ENCODE measurements at places on chromosomes 5 and 9. TPM values are rescaled to one million over a fixed set of nuclear protein-coding genes. Genes with fewer than 3 reads are reported as not detected.
A peak's percentile ranks its signal among the peaks of the same experiment; 100 is the strongest.

Gene PCDHGA10
- total RNA-seq: 4.1 TPM

Gene GRIN3A
- total RNA-seq: 0.92 TPM

Gene IFNA13
- not detected for total RNA-seq

Gene PCDHGB1
- 6.7 TPM for total RNA-seq

- peak; percentile 87 for DNase-seq
Observed at GRCh38 chr5:154072414-154073171, 33.8 kb downstream of the MFAP3 start.

- no peak for DNase-seq
Observed at GRCh38 chr5:142589720-142590119, 96.2 kb downstream of the FGF1 start.

DNA sequence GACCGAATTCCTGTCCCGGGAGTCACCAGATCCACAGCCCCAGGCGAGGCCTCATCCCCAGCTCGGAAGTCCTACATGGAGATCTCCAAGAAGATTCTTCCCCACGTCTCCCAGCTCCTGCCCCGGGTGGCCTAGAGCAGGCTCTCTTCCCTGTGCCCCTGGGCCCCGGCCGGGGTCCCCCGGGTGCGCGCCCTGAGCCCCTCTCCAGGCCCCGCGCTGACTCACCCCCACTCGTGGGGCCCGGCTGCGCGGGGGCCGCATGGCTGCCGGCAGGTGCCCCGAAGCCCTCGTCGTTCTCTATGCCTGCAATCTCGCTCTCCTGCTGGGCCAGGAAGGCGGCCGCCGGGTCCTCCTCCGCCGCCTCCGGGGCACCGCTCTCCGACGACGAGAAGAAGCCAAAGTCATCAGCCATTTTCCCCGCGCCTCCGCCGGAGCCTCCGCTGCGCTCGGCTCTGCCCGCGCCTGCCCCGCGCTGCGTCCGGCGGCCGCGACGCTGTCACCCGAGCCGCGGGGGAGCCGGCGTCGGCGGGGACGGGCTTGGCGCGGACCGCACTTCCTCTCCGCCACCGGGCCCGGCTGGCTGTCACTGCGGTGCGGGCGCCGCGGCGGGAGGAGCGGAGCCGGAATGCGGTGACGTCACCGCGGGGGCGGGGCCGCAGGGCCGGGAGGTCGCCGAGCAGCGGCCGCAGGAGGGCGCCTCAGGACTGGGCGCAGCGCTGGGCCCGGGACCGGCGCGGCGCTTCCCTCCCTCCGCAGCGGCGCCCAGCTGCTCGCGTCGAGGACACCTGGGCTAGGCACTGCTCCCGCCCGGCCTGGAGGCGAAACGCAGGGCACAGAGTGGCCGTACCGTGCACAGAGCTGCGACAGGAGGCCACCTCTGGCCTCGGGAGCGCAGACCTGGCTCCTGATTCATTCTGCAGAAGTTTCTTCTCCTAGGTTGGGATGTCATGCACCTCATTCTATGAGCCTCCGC is at the start of gene CLTB:
CLTB (minus strand) TSS at position 588 of the 973 bp plus-strand sequence; CDS start at position 412, 176 bp downstream.
- DNase-seq: peak; percentile 96

- DNase-seq: no peak
Observed at GRCh38 chr5:58875599-58875998, 292.7 kb downstream of the RAB3C start.

- DNase-seq: no peak
Observed at GRCh38 chr9:114081441-114082016, 3.4 kb upstream of the AMBP start.

DNA sequence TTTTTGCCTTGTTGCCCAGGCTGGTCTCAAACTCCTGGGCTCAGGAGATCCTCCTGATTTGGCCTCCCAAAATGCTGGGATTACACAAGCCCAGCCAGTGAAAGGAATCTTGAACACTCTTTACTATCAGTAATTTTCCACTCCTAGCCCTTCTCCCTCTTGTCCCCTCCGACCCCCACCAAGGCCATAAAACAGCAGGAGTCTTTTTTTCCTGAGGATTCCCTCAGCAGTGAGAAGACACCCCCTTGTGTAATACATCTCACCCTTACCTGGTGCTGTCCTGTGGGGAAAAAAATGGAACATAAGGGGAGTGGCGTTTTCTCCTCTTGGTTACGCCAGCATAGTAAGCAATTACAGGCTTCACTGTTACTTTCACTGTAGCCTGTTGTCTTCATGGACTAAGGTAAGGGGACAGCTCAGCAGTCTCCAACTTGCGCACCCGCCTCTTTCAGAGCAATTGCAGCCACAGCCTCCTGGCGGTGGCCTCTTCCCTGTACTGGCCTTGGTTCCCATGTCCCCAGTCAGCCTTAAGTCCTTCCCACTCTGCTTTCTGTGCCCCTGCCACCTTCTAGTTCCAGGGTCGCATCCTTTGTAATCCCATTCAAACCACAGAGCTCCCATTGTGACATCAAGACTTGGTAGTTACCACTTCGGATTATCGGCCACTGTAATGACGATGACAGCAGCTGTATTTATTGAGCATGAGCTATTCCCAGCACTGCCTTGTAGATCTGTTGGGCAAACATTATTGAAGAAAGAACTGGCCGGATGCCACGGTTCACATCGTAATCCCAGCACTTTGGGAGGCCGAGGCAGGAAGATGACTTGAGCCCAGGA is 10.0 kb downstream of the NAIF1 start:
- no peak for DNase-seq

DNA sequence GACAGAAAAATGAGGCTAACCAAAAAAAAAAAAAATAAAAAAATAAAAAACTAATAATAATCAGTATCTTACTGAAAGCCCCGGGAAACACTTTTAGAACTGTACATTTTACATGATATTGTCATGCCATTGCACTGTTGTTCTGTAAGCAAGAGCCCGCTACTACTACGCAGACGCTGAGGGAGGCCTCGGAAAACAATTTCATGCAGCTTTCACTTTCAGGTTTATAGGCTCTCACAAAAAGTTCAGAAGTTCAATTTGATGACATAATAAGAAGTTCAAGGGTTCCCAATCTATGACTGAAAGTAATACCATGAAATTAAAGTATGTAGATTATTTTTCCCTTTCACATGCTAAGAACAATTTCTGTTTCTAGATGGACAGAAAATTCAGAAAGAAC is 318.3 kb upstream of the ITGA1 start:
- DNase-seq: no peak

GRCh38 chr5:73176250-73176649 is 3.3 kb downstream of the TMEM174 start:
- no peak for DNase-seq

DNA sequence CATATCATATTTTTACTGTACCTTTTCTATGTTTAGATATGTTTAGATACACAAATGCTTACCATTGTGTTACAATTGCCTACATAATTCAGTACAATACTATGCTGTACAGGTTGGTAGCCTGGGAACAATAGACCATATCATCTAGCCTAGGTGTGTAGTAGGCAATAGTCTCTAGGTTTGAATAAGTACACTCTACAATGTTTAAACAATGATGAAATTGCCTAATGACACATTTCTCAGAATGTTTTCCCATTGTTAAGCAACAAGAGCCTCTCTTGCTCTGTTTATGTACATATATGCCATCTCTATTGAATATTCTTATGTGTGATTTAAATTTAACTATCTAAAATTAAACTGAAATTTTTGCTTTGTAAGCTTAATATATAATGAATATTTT is 209.6 kb upstream of the ST8SIA4 start:
- DNase-seq: no peak

DNA sequence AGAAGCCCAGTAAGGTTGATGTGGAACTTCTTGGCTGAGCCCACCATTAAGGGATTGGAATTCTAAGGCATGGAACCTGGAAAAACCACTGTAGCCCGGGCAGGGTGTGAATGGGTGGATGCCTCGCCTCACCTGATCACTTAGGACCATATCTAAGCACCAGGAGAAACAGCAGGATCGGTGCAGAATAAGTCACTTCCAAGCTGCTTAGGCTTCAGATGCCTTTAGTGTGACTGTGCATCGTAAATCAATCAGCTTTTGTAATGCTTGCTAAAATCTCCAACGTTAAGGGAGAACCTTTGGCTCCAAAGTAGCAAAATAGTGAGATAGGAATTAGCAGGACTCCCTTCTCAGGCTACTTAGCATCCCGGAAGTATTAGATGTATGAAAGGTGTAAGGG is 103.9 kb upstream of the MEGF10 start:
- DNase-seq: no peak
